HCT116 (cell line): ENCODE measurements at places on chromosomes 1 and 21. TPM values are rescaled to one million over a fixed set of nuclear protein-coding genes. Genes with fewer than 3 reads are reported as not detected.
A peak's percentile ranks its signal among the peaks of the same experiment; 100 is the strongest.

The APOBEC4 gene
- total RNA-seq = not detected

The TSPAN2 gene
- total RNA-seq = 0.98 TPM

DNA sequence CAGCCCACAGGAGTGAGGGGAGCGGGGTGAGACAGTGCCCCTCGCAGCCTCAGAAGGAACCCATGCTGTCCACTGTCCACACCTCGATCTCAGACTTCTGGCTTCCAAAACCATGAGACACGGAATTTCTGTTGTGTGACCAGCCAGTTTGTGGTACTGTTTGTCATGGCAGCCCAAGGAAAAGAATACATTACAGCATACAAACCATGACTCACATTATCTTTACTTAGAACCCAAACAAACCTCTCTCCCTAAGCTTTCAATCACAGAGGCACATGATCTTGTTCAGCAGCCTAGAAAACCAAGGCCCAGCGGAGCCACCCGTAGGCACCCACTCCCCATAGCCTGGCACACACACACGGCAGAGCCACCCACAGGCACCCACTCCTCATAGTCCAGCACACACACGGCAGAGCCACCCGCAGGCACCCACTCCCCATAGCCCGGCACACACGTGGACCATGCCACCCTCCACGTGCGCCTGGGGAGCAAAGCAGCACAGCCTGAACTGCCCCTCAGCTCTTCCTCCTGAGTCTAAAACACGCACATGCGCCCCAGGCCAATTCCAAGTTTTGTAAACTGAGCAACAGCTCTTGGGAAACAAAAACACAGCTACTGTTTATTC, 458 bp upstream of the KRTAP10-4 start:
- H3K4me3 ChIP-seq = no peak overlapping the region
- peaks cover 6% of the 10 kb centered on the region; the same call in 1 of the 2 replicates for H3K27me3 ChIP-seq
- H3K36me3 ChIP-seq = no peaks in the 10 kb centered on the region
- H3K4me1 ChIP-seq = no peaks in the 10 kb centered on the region
- no peak overlapping the region for H3K27ac ChIP-seq
- no peak for DNase-seq

The OR2L5 gene
- not detected for total RNA-seq

DNA sequence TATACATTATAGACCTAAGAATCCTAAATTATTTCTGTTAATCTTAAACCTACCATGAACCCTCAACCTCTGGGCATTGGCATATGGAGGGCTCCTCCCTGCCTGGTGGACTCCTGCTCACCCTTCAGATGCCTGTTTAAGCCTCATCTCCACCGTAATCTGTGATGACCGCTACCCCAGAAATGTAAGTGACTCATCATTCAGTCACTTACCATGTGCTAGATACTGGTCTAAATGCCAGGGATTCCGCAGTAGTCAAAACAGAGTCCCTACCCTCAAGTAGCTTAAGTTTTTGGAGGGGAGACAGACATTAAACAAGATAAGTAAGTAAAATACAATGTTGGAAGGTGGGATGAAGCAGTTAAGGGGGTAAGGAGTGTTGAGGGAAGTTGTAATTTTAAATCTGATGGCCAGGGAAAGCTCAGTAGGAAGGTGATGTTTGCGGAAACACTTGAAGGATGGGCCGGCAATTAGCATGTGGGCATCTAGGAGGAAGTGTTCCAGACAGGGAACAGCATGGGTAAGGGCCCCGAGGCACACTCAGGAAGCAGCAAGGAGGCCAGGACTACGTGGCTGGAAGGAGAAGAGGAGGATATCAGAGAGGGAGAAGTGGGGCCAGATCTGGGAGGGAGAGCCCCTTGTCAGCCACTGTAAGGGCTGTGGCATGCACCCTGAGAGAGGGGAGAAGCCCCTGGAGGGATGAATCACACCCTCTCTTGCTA, 141.7 kb upstream of the HOOK1 start:
- peak; percentile 56 for DNase-seq
- H3K27ac ChIP-seq = no peak overlapping the region
- H3K36me3 ChIP-seq = no peaks in the 10 kb centered on the region
- H3K4me3 ChIP-seq = no peak overlapping the region
- peaks cover 11% of the 10 kb centered on the region; the same call in 1 of the 2 replicates for H3K4me1 ChIP-seq

DNA sequence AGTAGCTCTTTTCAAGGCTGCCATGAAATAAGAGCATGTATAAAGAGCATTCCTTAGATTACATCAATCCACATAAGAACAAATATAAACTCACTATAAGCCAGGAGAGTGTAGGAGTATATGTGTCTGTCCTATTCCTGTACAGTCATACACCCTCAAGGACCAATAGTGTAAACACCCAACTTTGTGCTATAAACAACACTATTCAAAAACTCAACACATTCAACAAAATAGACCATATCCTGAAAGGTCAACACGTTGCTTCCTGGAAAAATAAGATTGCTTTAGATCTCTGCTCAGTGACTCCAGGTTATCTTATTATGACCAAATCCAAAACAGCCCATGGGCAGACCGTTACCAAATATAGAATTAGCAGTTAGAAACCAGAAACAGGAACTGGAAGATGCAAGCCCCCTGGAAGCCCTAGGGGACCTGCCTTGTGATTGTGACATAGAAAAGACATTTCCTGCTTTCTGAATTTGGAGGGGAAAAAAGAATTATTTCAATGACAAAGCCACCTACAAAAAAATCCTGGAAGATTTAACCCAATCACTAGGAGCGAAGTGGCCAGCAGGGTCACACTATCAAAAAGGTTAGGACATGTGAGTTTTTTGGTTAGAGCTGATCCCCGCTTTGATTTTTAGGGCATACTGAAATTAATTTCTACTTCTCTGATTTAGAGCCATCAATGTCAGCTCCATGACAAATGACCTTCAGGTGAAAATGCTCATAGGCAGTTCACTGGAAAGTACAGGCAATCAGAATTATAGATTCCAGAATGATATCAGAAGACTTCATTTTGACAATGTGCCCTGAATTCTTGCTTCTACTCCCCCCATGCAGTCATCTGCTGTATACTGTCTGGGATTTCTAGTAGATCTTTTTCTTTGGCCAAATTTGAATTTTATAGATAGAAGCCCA, 59.9 kb downstream of the LRRC8C start:
- no peak for DNase-seq
- H3K4me3 ChIP-seq = no peak overlapping the region
- H3K4me1 ChIP-seq = no peaks in the 10 kb centered on the region
- no peaks in the 10 kb centered on the region for H3K36me3 ChIP-seq

DNA sequence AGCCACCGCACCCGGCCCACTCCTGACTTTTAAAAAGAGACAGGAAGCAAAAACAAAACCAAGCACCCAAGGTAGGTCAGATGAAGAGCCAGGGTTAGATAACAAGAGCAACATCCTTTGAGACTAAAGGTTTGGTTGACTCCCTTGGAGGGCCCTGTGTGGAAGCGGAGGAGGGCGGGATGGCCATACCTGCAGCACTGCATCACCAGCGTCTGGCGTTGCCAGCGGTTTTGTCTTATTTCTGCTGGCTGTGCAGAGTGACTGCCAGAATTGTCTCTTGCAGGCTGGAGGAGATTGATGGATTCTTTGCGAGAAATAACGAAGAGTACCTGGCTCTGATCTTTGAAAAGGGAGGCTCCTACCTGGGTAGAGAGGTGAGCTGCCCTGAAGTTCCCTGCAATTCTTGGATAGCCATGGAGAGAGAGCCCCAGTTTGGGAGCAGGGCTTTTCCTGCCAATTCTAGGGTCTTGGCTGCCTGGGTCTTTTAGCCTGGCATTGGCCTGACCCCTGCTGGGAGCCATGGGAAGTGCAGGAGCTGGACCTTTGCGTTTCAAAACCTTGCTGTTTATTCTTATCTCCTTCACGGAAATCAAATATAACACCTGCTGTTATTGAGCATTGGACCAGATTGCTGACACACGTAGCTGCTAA, 24.0 kb downstream of the QSOX1 start:
- H3K4me1 ChIP-seq = no peaks in the 10 kb centered on the region
- H3K27me3 ChIP-seq = no peaks in the 10 kb centered on the region
- no peaks in the 10 kb centered on the region for H3K36me3 ChIP-seq
- H3K27ac ChIP-seq = no peak overlapping the region
- no peak overlapping the region for H3K4me3 ChIP-seq
- peak; percentile 3 for DNase-seq

The HNRNPCL2 gene
- total RNA-seq = not detected
